ENCODE measurements at places on chromosomes 1 and 21. TPM values are rescaled to one million over a fixed set of nuclear protein-coding genes. Genes with fewer than 3 reads are reported as not detected.

EXO1 gene
- not detected for polyA plus RNA-seq

UQCRHL gene
- polyA plus RNA-seq: 0.90 TPM

CD1C gene
- 2.0 TPM for polyA plus RNA-seq

FOXD3 gene
- not detected for polyA plus RNA-seq

APCS gene
- not detected for polyA plus RNA-seq

All from immature natural killer cell (primary cell).